Stimulated activated CD4-positive, alpha-beta T cell treated with anti-CD3 and anti-CD28 coated beads, Interleukin-1b, Interleukin-23, amount 100 ng/mL, for 4 hours (primary cell): ENCODE measurements at places on chromosomes 16 and 17.

DNA sequence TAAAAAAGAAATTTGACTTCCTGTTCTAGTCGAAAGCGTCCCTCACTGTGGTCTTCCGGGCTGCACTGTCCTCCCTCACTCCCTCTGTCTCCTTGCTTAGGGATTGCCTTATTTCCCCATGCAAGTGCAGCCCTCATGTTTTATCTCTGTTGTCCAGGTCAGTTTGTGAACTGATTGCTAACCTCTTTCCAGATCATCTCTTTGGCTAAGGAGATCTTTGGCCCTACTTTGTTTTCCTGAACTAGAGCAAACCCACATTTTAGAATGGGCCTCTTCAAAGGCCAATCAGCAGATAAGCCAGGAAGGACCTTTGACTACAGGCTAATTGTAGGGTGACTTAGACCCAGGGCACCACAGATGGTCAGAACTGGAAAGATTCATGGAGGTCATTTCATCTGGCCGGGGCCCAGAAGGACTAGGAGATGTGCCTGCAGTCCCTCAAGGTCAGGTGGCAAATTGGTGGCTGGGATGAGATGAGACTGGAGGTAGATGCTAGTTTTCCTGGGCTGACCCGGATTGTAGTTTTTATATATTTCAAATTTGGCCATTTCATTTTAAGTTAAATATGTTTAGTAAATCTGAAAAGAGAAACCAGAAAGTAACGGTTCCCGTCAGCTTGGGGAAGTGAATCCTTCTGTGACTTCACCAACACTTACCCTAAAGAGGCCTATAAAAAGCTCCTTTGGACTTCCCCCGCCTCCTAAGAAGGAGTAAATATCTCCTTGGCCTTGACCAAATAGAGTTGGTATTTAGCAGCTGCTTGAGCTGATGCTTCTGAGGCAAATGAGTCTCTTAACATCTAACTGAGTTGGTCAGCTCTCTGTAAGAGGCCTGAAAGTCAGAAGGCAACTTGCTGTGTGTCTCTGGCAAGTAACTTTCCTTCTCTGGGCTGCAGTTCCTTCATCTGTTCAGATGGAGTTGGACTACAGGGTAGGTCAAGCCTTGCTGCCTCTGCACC, 6.2 kb upstream of the SLC25A19 start:
- DNase-seq, result no peak

GRCh38 chr16:57795431-57795878, 6.8 kb downstream of the KIFC3 start:
- DNase-seq, result no peak

DNA sequence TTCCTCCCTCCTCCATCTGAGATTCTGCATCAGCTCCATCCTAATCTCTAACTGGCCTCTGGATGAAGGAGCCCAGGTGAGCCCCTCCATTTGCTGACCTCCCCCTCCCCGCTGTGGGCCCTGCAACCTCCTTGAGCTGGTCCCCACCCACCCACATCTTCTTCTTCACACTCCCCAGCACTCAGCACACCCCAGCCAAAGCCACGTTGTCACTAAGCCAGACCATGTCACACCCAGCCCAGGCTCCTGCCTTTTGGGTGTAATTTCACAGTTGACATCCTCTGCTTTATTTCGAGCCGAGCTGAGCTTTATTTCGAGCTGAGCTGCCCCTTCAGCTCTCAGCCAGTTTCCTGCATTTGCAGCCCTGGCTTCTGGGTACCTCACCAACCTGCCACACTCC, 282.7 kb upstream of the TNRC6C start:
- DNase-seq, result no peak

DNA sequence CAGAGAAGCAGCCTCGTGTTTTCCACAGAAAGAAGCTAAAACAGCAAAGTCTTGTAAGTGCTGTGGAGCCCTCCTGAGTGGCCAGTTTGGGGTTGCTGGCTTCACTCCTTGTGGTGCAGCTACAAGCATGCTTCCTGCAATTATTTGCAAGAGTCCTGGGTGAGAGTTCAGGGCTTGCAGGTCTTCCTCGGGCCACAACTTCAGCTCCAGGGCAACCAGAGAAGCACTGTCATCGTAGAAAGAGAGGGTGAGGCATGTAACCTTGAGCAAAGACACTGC, 37.9 kb downstream of the SHISA6 start:
- DNase-seq, result no peak

GRCh38 chr17:12256380-12256995, 235.8 kb downstream of the MAP2K4 start:
- DNase-seq, result no peak

DNA sequence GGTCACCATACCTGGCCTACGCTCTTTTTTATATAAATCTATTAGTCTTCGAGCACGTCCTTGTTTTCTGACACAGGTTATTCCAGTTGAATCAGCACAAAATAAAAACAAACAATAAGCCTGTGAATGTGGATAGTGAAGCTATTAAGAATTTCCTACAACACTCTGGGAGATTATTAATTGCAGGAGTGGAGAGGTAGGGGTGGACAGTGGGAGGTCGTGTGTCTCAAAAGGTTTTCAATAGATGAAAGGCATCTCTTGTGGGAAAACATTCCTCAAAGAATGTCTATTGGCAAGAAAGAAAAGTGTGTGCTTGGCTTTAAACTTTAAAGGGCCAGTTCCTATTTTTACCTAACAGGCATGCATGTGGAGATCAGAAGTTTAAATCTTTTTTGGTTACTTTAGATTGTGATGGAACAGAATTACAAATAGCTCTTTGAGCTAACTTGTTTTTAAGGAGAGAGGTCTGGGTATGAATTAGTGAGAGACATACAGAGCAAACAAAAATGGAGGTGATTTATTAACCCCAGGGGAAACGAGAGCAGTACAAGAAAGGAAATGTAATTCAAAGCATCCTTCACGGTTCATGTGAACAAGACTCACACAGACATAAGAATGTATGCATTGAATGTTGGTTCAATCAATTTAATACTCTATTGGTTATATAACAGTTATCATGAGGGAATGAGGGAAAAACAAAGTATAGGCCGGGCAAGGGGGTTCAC, 9.0 kb downstream of the SMYD4 start:
- DNase-seq, result no peak

GRCh38 chr17:64038331-64039105, 18.1 kb upstream of the ICAM2 start:
- DNase-seq, result no peak

DNA sequence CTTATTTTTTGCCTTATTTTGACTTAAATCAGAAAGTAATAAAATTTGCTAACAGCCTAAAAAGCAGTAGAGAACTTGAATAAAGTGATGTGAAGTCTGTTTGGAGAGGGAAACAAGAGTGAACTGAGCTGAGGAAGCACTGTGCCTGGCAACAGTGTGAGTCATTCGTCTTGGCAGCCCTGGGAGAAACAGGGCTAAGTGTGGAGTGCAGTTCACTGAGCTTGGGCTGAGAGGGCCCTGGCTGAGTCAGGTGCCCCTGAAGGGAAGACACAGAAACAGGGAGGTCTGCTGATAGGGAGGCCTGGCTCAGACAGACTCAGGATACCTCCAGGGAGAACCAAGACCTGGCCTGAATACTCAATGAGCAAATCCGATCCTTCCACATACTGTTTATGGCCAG, 132.1 kb downstream of the HS3ST4 start:
- DNase-seq, result no peak

DNA sequence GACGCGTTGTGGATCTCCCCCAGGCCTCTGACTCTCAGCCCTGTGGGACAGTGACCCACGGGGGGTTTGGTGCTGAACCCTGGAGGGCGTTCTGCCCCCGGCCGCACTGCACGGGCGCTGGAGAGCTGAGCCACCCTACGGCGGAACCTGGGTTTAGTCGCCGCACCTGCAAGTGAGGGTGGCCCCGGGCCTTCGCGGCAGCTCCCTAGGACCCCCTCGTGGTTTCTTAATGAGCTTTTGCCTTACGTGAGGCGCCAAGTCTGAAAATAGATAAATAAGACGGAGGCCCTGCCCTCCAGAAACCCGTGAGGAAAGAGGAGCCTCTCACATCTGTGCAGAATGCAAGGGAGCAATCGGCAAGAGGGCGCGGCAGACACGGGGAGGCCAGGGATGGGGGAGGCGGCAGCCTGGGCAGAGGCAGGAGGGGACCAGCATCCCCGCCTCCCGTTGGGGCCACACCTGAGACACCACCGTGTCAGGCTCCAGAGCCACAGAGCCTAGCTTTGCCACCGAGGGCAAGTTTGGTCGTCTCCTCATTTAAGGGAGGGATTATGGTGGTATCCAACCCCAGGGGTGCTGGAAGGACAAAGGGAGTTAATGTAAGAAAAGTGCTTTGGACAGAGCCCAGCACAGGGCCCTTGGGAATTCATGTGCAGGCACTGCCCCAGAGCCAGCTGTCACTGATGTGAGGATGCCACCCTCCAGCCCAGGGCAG, 153.2 kb upstream of the CHMP6 start:
- DNase-seq, result no peak

GRCh38 chr16:1308036-1308976, 1.1 kb upstream of the UBE2I start:
- DNase-seq, result no peak

GRCh38 chr17:1241929-1242328, 28.3 kb upstream of the BHLHA9 start:
- no peak for DNase-seq

- no peak for DNase-seq
Measured at GRCh38 chr17:44770166-44770925, 11.6 kb downstream of the ADAM11 start.
